ENCODE measurements at places on chromosomes 6 and 20.

GRCh38 chr20:34016736-34017135, 23.0 kb downstream of the RALY start:
- peak; percentile 53 for DNase-seq

GRCh38 chr6:31112478-31112877, at the start of gene C6orf15:
C6orf15 (minus strand) TSS chr6:31112575; CDS start chr6:31112555, 20 bp downstream.
- DNase-seq, result no peak

GRCh38 chr6:28263922-28264321, 3.0 kb upstream of the ZSCAN26 start:
- no peak for DNase-seq

DNA sequence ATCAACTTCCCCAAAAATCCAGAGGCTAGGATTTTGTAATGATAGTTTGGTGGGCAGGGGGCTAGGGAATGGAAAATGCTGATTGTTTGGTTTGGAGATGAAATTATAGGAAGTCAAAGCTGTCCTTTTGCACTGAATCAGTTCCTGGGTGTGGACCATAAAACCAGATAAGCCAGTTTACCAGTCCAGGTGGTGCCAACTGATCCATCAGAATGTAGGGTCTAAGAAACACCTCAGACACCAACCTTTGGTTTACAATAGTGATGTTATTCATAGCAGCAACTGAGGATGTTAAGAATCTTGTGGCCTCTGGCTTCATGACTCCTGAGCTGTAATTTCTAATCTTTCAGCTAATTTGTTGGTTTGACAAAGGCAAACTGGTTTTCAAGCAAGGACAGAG, 496.6 kb upstream of the EPHA7 start:
- DNase-seq, result no peak

- DNase-seq, result peak; percentile 14
These were observed 90.0 kb upstream of the IFNGR1 start for GRCh38 chr6:137309078-137309762.

GRCh38 chr6:17577059-17577458, 23.0 kb upstream of the FAM8A1 start:
- DNase-seq, result no peak

GRCh38 chr6:149480502-149481280, 4.1 kb downstream of the ZC3H12D start:
- DNase-seq, result no peak

- no peak for DNase-seq
These were observed 101.8 kb upstream of the PREP start for GRCh38 chr6:105504706-105505105.

GRCh38 chr6:1127129-1127528, 184.8 kb upstream of the FOXQ1 start:
- no peak for DNase-seq

DNA sequence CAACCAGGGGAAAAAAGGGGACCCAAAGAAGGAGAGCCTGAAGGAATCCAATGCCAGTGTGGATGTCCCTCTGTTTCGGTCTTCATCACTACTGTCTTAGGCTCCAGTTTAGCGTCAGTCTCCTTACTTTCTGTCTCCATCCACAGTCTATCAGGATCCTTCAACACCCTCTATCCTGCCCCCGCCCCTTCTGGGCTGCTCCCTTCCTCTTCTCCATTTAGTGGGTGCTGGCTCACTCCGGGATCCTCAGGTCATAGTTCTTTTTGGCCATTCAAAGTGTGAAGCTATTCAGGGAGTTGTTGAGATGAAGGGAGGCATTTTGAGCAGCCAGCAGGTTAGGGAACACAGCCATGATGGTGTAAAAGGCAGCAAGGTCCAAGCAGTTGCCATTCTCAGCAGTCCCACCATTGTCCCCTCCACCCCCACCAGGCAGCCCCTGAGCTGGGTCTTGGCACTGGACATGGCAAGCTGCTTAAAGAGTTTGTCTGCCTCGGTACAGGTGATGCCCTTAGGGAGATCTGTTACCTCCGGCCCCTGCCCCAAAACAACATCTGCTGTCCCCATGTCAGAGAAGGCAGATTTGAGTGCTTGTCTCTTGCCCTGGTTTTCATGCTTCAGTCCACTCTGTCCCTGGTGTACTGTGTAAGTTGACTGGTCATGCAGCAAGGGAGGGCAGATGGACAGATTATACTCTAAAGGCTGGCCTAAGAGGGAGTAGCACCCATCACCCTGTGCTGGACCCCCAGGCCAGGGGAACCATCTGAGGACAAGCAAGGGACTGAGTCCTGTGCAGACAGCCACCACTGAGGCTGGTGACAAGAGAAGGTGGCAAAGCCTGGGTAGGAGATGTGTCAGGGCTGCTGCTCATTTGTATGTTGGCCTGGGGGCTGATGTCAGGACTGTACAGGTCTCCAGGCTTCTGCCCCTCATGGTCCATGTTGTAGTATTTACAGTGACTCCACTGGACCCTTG, 842.0 kb downstream of the HACE1 start:
- DNase-seq, result no peak

GRCh38 chr6:34806738-34807453, 15.0 kb downstream of the BLTP3A start:
- DNase-seq, result no peak

- no peak for DNase-seq
These were observed 139.4 kb downstream of the RNGTT start for GRCh38 chr6:88823998-88824397.

GRCh38 chr20:59141818-59142581, 21.6 kb upstream of the ZNF831 start:
- DNase-seq, result no peak

GRCh38 chr20:63819224-63819921, 11.7 kb downstream of the ZBTB46 start:
- DNase-seq, result no peak

DNA sequence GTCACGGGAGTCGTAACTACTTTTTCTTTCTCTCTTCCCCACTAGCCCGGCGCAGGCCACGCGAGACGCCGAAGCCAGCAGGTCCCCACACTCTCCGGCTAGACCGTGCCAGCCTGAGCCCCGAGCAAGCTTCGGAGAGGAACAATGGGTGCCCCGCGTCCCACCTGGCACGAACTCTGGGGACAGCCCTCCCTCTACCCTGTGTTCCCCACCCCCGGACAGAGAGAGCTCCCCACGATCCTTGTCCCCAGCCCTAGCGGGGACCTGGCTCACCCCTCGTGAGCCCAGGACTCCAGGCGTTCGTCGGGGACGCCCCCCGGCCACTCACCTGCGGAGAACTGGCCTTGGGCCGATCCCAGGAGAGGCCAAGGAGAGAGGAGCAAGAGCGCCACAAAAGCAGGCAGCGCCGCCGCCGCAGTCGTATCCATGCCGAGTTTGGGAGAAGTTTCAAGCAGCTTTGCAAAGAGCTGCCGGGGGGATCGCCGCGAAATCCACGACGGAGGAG, 416 bp downstream of the PTPRK start:
- no peak for DNase-seq

Data from hematopoietic multipotent progenitor cell treated with erythropoietin and hydrocortisone succinate and interleukin-3 and kit ligand, for 17 days (in vitro differentiated cells).